ENCODE measurements at places on chromosomes 2 and 18.

- peak; percentile 65 for DNase-seq
Observed at GRCh38 chr2:230347659-230348305, 20.8 kb downstream of the SP140L start.

DNA sequence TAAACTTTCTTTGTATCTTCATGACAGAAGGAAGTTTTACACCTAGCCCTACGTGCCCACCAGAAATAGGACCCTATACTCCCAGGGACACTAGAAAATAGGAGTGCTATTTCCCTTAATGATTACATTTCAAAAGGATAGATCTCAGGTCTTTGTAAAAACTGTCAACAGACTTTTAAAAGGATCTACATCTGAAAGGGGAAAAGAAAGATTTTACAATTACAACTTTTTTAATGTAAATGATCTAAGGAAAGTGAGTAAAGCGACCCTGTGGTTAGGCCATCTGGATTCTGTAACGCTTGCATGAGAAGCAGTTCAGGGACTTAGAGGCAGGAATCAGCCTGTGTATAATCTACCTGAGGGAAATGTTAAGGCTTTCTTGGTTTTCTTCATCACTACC is 431.8 kb upstream of the MC4R start:
- no peak for DNase-seq

DNA sequence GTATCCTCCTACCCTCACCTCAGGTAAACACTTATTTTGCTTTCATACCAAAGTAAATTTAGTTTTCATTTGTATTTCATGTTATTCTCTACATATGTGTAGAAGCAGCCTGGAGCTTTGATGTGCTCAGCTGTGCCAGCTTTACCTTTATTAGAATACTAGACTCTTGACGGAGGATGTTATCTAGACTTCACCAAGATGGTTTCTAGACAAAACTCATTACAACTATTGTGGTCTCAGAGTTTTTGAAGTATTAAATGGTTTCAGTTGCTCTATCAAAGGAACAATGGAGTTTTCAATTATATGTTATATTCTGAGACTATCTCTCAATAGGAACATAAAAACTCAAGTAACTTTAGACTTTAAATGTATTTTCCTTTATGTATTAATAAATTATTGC is 5.0 kb upstream of the IL18RAP start:
- DNase-seq: no peak

DNA sequence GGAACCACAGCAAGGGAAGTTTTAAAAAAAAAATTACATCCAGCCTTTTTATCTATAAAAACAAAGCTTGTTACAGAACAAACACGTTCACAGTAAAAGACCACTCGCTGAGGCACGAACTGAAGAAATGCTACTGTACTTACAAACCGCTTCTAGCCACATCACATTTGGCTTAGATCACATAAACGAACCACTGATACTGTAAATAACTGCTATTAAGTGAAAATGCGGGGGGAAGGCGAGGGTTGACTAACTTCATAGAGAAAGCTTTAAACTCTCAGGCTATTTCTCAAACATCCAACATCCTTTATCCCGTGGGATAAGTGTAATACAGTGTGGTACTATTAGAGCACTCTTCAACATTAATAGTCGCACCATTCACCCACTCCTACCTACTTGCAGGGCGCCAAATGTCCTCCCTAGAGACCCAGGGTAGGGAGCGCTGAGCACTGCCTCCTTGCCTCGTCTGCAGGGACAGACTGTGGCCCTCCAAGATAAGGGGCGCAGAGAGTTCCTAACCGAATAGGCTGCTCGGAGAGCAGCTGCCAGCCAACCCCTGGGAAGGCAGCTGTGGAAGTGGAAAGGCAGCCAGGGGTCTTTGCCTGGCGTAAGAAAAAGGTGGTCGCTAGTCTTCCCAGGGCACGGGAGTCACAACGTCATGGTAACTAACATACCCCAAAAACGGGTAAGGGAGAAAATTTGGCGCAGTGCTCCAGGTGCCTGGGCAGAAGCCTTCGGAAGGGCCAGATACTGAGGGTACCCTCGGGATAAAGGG is 854 bp downstream of the GPR155 start:
- DNase-seq: peak; percentile 56

GRCh38 chr18:41524674-41525470 is 430.2 kb upstream of the PIK3C3 start:
- no peak for DNase-seq

DNA sequence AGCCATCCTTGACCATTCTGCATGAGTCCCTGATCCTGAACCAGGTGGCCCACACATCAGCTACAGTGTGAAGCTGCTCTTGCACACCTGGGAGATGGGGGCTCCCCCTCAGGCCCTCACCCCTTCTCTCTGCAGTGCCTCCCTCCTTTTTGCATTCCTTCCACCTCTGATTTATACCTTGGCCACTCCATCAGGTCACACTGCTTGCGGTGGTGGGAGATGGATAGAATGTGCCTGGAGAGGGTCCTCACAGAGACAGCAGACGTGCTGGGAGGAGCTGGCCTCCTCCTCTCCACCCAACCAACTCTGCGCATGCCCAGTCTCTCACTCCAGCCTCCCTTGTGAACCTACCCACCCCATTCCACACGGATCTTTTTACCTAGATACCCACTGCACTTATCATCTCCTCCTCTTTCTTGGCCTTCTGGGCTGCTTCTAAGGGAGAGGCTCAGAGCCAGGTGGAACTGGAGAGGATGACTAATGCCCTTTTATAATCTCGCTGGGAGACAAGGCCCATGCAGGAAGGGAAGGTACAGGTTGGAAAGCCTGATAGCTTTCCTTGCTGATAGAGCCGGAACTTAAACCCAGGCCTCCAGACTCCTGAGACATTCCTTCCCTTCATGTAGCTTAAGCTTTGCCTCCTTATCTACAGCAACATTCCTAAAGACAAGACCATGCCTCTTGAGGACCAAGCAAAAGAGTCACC is 205.1 kb downstream of the ZBTB7C start:
- no peak for DNase-seq

DNA sequence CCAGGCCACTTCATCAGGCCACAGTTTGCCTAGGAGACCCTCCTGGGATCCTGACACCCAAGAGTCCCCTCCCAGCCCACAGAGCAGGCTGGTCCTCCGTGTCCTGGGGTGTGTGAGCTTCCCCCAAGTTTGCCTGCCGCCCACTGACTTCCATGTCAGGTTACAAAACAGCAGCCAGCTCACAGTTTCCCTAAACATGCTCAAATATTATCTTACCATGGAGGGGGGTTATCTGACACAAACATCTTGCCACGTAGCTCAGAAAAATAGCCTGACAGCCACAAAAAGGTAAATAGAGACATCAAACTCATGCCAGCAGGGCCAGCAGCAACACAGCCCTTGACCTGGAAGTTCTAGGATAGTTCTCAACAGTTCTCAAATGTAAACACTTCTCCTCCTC is 346.5 kb downstream of the TNS1 start:
- DNase-seq: no peak

GRCh38 chr2:66346231-66346664 is 88.7 kb upstream of the MEIS1 start:
- DNase-seq: no peak

DNA sequence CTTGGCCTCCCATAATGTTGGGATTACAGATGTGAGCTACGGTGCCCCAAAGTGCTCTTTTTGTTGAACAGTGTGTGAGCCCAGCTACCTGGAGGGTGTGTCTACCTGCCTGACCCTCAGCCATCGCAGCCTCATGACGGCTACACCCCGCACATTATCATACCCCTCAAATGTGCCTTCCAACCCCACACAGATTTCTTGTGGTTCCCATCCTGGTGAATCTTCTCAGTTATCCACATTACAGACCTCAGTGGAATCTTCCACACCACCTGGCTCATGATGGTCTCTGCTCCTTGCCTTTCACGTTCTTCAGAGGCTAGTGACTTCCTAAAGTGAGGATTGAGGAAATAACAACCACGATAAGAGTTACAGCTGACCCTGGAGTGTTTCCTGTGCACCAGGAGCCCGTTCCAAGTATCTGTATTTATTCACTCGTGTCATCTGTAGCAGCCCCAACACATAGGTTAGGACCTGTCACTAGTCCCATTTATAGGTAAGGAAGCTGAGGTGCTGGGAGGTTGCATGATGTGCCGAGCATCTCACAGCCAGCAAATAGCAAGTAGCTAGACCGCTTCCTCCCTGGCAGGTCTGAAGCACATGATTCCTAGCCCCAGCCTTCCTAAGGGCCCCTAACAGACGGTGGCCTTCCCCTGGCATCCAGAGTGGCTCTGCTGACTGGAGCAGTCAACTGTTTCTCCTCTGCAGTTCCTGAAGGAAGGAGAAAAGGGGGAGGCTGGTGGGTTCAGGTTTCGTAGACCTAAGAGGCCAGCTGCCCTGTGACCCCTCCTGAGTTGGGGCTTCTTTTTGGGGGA is 47.3 kb downstream of the TCF7L1 start:
- no peak for DNase-seq

DNA sequence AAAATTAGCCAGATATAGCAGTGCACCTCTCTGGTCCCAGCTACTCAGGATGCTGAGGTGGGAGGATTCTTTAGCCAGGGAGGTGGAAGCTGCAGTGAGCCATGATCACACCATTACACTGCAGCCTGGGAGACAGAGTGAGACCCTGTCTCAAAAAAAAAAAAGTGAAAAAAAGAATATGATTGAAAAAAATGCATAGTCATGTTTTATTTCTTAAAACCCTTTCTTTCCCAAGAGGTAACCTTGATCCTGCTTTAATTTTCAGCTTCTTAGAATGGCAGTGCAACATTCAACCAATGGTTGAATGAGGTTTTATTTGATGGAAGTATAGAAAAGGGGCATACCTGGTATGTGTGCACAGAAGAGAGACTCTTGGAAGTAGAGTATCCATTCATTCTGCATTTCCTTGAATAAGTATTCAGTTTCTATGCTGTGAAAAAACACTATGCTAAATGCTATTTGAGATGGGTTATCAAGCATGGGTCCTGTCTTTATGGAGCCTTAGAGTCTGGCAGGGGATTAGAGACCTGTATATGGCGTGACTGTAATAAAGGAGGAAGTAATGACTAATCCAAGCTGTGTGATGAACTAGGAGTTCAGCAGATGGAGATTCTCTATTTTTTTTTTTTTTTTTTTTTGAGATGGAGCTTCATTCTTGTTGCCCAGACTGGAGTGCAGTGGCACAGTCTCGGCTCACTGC is 146.3 kb downstream of the WDSUB1 start:
- no peak for DNase-seq
